NCI-H1048 (cell line): ENCODE measurements at places on chromosomes 5 and 9.

GRCh38 chr9:4389755-4390154, 89.9 kb upstream of the GLIS3 start:
- DNase-seq: no peak

- DNase-seq: no peak
Measured at GRCh38 chr5:115414406-115415142, 118.1 kb upstream of the CCDC112 start.

GRCh38 chr9:13023498-13023897, 248.7 kb downstream of the LURAP1L start:
- DNase-seq: no peak

GRCh38 chr5:174454464-174454863, 269.9 kb upstream of the MSX2 start:
- DNase-seq: no peak

DNA sequence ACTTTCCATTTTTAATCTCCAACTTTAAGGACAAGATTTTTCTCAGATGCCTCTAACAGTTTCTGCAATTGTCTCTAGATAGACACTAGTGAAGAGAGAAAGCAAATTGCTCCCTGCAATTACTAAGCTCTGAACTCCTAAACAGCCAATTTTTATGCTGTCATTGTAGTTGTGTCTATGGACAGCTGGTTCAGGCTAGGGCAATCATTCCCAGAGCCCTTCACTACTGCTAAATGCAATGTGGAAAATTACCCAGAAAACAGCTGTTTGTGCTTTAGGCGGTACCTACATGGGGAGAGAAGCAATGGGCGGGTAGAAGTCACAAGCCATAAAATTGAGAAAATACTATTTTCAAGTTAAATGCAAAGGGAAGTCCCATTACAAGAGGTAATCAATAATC, 211.6 kb downstream of the SPOCK1 start:
- no peak for DNase-seq

DNA sequence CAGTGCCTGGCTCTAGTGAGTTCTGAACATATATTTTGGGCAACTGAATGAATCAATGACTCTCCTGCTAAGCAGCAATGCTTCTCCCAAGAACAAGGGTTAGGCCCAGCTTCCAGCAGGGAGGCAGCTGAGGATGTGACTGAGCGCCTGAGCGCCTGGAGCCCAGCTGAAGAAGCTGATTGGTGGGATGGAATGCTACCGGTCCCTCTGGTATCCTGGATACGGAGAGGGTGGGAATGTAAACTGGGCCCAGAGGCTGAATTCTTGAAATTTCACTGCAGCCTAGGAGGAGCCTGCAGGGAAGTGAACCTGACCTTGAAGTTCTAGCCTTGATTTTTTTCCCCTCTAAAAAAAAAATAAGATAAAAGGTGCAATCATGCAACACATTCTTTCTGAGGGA, 43.2 kb downstream of the WWC1 start:
- no peak for DNase-seq

DNA sequence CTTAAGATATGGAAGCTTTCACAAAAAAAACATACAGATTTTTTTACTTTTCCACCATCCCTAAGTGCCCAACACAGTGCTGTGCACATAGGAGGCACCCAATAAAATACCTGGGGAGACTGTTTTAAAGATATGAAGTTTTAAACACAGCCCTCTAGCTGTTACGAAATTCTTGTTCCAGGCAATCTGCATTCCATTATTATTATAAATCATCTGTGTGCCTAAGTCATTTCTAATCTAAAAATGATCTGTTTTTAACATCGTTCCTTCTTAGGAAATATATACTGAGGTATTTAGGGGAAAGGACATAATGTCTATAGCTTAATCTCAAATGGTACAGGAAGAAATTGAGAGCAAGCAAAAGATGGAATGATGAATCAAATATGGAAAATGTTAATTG, 32.7 kb upstream of the ISCA1 start:
- no peak for DNase-seq

DNA sequence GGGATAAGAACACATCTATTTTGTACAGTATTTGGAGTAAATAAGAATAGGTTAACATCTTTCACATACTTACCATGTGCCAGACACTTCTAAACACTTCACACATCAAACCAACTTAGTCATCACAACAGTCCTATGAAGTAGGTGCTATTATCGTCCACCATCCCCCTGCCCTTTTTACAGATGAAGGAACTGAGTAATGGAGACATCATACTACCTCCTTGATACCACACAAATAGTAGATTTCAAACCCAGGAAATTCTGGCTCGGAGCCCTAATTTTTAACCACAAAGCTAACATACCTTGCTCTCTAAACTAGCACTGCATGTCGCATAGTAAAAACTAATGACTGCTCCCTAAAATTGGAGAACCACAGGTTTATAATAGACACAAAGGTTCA, 4.2 kb upstream of the ZNF366 start:
- no peak for DNase-seq

DNA sequence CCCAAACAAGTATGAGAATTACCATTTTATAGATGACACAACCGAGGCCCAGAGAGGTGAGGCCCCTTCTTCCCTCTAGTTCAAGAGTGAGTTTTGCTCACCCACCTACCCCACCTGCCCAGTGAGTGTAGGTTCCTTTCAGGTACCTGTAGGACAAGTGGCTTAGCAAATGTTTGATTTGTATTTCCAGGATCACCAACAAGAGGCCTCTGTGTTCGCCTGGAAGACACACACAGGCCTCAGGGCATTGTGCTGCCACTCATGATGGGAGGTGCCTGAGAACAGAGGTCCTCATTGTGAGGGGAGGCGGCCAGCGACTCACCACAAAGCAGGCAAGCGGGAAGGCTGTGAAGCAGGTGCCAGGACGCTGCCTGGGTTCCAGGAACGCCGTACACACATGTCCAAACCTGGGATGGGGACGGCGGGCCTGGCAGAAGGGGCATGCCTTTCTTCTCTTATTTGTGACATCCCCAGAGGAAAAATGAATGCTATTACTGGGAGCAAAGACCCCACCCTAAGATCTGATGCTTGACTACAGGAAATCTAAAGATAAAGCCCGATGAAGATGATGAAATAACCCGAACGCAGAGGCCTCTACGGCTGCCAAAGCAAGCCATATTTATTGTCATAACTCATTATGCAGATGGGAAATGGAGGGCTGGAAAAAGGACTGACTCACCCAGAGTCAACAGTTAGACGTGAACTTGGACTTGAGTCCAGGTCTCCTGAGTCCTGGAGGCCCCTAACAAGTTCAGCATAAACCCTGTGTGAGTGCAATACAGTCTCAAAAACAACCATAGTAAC, 60.2 kb upstream of the SLC25A51 start:
- DNase-seq: peak; percentile 91

- no peak for DNase-seq
Measured at GRCh38 chr9:137434498-137435380, 6.4 kb downstream of the ENTPD8 start.

GRCh38 chr9:90423661-90424193, 218.9 kb downstream of the DIRAS2 start:
- DNase-seq: no peak

GRCh38 chr5:1763548-1763911, 36.1 kb downstream of the MRPL36 start:
- DNase-seq: no peak

DNA sequence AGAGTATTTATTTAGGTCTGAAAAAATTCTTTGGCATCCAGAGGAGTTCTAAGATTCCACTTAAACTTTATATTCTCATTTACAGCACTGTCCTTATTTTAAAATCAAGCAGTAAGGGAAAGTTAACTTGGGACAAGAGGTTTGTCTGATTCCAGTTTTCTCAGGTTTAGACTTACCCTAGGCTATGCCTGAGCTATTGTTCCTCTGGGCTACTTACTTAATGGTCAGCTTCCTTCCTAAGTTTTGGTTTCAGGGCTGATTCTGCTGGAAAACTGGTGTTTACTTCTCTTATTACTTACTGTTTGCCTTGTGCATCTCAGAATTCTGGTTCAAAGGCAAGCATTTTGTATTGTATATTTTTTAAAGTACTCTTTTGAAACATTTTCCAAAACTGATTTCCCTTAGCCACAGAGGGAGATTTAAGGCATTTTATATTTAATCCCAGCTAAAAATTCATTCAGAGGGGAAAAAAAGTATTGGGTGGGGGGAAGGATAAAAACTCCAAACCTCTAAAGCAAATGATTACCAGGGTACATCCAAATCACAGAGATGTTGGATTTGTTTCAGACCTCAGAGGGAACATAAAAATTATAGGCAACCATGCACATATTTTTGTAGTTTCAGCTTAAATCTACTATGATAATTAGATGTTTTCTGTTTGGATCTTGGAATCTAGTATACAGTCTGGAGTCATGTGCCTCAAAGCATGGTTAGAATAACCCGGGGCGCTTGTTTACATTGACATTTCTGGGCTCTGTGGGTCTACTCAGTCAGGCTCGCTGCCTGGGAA, 290.0 kb downstream of the ARHGAP26 start:
- no peak for DNase-seq

DNA sequence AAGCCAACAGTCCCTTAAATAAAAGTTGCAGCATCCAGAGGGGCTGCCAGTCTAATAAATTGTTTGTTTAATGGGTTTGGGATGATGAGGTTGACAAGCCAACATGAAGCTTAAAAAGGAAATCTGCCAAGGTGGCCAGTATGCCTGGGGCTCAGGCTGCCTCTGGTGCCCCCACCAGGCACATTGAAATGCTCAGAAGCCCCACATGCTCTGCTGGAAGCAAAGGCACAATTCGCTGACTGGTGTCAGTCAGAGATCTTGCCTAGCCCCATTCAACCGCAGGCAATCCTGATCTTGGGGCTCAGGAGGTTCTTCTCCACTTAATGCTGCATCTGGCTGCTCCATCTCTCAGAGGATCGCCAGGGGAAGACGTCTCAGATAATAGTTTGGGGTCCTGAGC, 44.2 kb upstream of the TCERG1 start:
- no peak for DNase-seq

DNA sequence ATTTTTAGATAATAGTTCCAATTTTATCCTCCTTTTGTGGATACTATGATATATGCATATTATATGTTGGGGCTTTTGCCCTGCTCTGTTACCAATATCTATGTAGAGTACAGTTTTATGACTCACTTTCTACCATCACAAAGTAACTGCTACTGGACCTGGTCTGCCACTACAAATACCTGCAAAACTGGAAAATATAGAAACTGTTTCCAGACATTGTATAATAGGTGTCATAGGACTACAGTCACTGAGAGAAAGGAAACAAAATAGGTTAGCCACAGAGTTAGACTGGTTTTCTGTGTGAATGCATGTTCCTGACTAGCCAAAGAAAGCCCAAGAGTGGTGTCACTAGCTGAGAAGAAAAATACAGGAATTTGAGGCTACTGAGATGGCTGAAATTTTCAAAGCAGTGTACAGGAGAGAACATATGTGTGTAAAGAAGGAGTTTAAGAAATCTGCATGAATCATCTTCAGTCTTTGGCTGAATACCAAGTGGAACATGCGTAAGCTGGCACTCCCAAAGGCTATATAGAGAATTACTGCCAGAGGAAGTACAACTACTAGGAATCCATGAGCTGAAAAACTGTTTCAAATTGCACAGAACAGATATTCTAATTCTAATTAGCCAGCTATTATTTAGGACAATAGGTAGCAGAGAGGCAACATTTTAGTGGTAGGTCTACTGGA, 29.0 kb upstream of the FAM174A start:
- no peak for DNase-seq

DNA sequence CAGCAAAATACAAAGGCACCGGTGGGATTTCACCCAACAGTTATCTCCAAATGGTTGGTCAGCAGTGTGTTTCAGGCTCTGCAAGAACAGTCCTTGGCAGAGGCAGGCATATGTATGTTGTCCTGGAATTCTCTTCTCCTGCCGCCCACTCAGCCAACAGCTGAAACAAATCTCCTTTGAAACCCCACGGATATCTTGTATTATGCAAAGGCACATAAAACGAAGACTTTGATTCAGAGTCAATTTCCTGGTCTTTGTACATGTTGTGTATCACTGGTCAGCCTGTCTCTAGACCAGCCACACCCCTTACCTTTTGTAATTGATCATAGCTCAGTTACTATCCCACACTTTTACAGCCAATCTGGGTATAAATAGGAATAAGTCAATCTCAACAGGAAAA, 29.2 kb downstream of the FREM1 start:
- no peak for DNase-seq

DNA sequence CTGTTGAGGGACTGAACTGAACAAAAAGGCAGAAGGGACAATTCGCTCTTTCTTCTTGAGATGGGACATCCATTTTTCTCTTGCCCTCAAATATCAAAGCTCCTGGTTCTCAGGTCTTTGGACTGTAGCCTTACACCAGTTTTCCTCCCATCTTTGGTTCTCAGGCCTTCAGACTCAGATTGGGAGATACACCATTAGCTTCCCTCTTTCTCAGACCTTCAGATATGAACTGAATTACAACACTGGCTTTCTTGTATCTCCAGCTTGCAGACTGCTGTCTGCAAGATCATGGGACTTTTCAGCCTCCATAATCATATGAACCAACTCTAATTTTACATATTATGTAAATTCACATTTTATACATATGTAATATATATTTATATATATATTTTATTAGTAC, 12.6 kb upstream of the CCNG1 start:
- no peak for DNase-seq

- no peak for DNase-seq
Measured at GRCh38 chr5:56685503-56686217, 129.7 kb upstream of the MAP3K1 start.

DNA sequence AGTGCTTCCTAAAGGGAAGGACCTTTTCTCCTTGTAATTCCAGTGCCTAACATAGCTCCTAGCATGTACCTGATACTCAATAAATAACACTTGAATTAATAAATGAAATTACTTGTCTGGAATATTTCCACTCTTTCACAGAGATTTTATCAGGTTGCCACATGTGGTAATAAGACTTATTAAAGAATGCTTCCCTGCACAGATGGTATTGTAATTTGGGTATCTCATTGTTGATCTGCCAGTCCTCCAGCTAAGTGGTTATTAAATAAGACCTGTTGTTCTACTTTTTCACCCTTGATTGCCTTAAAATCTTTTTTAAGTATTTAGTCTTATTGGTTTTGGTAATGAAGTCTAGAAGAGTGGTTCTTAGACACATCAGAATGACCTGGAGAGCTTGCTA, 28.1 kb upstream of the CETN3 start:
- no peak for DNase-seq

GRCh38 chr5:36177154-36177553, 25.2 kb downstream of the SKP2 start:
- no peak for DNase-seq

- DNase-seq: no peak
Measured at GRCh38 chr5:55441954-55442353, 92.8 kb downstream of the PLPP1 start.

DNA sequence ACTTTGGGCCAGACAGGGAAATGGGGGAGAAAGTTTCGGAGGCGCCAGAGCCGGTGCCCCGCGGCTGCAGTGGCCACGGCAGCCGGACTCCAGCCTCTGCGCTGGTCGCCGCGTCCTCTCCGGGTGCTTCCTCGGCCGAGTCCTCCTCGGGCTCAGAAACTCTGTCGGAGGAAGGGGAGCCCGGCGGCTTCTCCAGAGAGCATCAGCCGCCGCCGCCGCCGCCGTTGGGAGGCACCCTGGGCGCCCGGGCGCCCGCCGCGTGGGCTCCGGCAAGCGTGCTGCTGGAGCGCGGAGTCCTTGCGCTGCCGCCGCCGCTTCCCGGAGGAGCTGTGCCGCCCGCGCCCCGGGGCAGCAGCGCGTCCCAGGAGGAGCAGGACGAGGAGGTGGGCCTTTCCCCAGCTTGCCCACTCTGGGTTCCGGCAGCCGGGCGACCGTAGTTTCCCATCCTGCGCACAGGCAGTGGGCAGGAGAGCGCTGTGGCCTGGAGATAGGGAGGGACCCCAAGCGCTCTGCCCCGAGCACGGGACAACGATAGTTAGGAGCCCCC, 516 bp downstream of the MAST4 start:
- no peak for DNase-seq

- no peak for DNase-seq
Measured at GRCh38 chr5:58211441-58211840, 248.4 kb downstream of the PLK2 start.

GRCh38 chr5:145160679-145161078, 674.5 kb downstream of the PRELID2 start:
- DNase-seq: no peak
